ENCODE measurements at places on chromosomes 11 and 22. TPM values are rescaled to one million over a fixed set of nuclear protein-coding genes. Genes with fewer than 3 reads are reported as not detected.

Gene KDM4D
- 0.83 TPM for total RNA-seq

Gene ST14
- 0.65 TPM for total RNA-seq

Gene SLC22A6
- not detected for total RNA-seq

Gene TRPC6
- total RNA-seq: 0.78 TPM

Gene MYOD1
- total RNA-seq: not detected

Gene TTC28
- 19.1 TPM for total RNA-seq

Gene C11orf21
- total RNA-seq: 23.2 TPM

Gene TYR
- total RNA-seq: not detected

Gene SCN2B
- 20.0 TPM for total RNA-seq

Gene UPB1
- 0.67 TPM for total RNA-seq

Gene CCDC90B
- total RNA-seq: 29.5 TPM

Gene KRTAP5-11
- not detected for total RNA-seq

Gene PARVA
- 70.5 TPM for total RNA-seq

Gene GAB2
- total RNA-seq: 42.9 TPM

Gene ISX
- total RNA-seq: not detected

Gene GVQW3
- total RNA-seq: 0.97 TPM

All from cardiac septum (tissue), 1 donor.